ENCODE measurements at places on chromosomes 4 and X. TPM values are rescaled to one million over a fixed set of nuclear protein-coding genes. Genes with fewer than 3 reads are reported as not detected.

The TKTL2 gene
- total RNA-seq, result not detected

The LDB2 gene
- not detected for total RNA-seq

The AMER1 gene
- 3.6 TPM for total RNA-seq

The MTNR1A gene
- not detected for total RNA-seq

The PDZD4 gene
- total RNA-seq, result 5.0 TPM

The DRD5 gene
- total RNA-seq, result not detected

The TRO gene
- total RNA-seq, result 4.1 TPM

All from activated T-cell treated with anti-CD3 and anti-CD28 coated beads, Interleukin-2, amount 50 U/mL, for 72 hours (primary cell).